ENCODE measurements at places on chromosomes 6 and 20.

DNA sequence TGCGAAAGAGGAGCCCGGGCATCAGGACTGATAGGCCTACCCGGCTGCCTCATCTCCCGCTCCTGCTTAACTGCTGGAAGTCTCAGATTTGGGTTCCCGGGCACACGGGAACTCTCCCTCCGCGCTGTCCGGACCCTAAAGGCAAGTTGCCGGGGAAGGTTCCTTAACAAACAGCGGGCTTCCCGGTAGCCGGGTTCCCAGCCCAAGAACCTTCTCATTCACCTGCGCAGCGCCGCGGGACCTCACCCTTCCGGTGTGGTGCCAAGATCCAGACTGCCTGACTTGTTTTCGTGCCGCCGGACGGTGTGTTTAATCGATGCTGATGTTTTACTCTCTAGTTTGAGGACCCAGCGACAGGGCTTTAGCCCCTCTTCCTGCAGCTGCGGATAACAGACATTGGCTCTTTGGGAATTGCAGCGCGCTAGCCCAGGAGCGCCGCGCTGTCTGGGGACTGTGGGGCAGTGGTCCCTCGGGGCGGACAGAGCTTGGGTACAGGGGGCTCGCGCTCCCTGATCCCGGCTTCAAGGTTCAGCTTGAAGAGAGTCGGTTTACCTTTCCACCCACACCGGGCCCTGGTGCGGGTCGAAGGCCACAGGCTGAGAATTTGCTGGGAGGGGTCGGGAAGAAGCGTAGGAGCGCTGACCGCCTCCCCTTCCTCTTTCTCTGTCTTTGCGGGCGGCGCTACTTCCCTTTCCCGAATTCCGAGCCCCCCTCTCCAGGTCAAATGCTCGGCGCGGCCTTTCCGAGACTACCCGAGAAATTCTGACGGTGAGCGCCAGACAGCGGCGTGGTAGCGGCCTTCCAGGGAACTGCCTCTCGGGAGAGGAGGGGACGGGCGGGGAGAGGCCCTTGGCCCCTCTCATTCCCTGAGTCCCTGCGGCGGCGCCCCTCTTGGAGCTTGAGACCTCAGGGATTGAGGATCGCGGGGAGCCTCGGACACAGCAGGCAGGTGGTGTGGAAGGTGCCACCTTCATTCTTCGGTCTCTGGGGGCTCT lies 17.2 kb downstream of the ABT1 start:
- DNase-seq: no peak

DNA sequence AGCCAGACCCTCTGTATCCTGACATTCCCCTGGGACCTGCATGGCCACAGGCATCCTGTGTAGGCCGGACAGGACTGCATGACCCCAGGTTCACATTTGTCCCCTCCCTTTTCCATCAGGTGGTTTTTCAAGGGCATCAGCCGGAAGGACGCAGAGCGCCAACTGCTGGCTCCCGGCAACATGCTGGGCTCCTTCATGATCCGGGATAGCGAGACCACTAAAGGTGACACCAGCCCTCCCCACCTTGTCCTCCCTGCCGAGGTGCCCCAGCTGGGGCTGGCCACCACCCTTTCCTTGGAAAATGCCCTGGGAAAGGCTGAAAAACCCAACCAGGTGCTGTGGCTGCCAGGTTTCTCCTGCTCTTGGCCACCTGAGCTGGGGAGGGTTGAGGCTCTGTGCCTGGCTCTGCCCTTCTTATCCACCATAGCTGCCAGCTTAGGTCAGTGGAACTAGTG lies 27.6 kb downstream of the HCK start:
- DNase-seq: no peak

GRCh38 chr20:1103751-1104150 lies 14.7 kb upstream of the PSMF1 start:
- no peak for DNase-seq

- DNase-seq: no peak
These were observed 6.2 kb downstream of the HEBP2 start for GRCh38 chr6:138410048-138410735.

GRCh38 chr20:24744747-24745146 lies 204.3 kb upstream of the CST7 start:
- no peak for DNase-seq
